ENCODE measurements at places on chromosomes 16 and 17. TPM values are rescaled to one million over a fixed set of nuclear protein-coding genes. Genes with fewer than 3 reads are reported as not detected.

GRCh38 chr17:3526971-3527370, 30.6 kb downstream of the TRPV3 start:
- no peak overlapping the region for H3K4me3 ChIP-seq
- H3K4me1 ChIP-seq = no peaks in the 10 kb centered on the region
- H3K36me3 ChIP-seq = peaks cover 2% of the 10 kb centered on the region
- DNase-seq = no peak
- H3K27me3 ChIP-seq = no peaks in the 10 kb centered on the region
- H3K27ac ChIP-seq = no peak overlapping the region

The HCRT gene
- total RNA-seq = not detected

The EIF1 gene
- total RNA-seq = 2,458 TPM

DNA sequence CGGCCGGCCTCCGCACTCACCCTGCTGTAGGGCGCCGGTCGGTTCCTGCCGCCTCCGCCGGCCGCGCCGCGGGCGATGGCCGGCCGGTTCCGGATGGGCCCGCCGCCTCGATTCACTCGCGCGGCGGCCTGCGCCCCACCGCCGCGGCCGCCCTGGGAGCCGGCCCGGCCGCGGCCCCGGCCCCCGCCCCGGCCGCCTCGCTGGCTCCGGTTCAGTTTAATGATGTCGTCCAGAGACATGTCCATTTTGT, 158 bp downstream of the ALYREF start:
- H3K27me3 ChIP-seq = no peaks in the 10 kb centered on the region
- peaks cover 25% of the 10 kb centered on the region for H3K4me1 ChIP-seq
- H3K4me3 ChIP-seq = peak overlapping the region; percentile 87
- H3K27ac ChIP-seq = peak overlapping the region; percentile 93
- peaks cover 14% of the 10 kb centered on the region for H3K36me3 ChIP-seq

The EVI2B gene
- total RNA-seq = 28.0 TPM

DNA sequence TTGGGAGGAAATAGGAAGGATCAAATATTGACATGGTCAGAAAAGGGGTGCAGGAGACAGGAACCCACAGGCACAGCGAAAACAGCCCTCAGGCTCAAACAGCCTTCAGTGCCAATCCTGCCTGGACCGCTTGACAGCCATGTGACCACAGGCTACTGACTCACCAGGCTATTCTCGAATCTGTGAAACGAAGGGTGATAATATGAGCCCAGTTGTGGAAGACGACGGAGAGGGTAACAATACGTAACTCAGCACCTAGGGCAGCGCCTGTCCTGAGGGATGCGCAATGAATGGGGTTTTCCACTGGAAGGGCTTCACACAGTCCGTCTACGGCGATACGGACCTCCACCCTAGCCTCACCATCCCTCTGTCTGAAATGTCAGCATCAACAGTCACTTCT, 117.3 kb upstream of the RCVRN start:
- no peak overlapping the region for H3K4me3 ChIP-seq
- H3K27me3 ChIP-seq = no peaks in the 10 kb centered on the region
- H3K36me3 ChIP-seq = no peaks in the 10 kb centered on the region
- no peak overlapping the region for H3K27ac ChIP-seq

The TBC1D3I gene
- total RNA-seq = 3.1 TPM

Measured in activated T-cell treated with anti-CD3 and anti-CD28 coated beads, Interleukin-2, amount 50 U/mL, for 72 hours (primary cell).